HAP-1 (cell line): ENCODE measurements at places on chromosomes 2 and 18.

- DNase-seq = no peak
Observed at GRCh38 chr2:216073773-216074172, 7.8 kb downstream of the PECR start.

DNA sequence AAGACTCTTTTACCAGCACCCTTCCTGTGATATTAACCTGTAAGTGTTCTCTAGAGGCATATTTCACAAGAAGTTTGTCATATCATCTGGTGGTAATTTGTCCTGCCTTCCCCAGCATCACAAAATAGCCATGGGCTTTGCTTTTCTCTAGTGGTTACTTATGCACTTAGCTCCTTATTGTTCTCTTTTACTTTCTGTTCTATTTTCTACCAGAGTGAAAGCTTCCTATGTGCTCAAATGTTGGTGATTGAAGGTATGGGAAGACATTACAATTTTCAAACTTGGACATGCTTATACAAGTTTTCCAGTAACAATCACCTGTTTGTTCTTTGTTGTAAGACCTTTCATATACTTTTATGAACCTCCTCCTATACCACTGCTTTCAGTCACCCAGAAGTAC lies 87.0 kb upstream of the KCNH7 start:
- DNase-seq = no peak

GRCh38 chr18:53056064-53056463 lies 716.1 kb downstream of the DCC start:
- DNase-seq = no peak

- DNase-seq = no peak
Observed at GRCh38 chr2:21694079-21694878, 570.5 kb downstream of the TDRD15 start.

DNA sequence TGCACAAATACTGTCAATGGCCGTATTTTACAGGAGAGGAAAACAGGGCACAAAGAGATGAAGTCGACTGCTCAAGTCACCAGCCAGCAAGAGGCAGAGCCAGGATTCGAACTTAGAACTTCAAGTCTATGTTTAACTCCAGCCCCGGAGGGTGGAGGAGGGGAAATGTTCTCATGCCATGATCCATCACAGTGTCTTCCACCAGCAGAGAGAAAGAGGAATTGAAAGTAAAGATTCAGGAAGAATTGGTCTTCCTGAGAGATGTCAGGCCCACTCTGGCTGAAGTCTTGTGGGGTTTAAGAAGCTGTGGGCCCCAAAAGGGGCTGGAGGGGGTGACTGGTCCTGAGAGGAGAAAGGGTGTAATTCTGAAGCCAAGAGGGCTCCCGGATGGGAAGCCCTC lies 260.0 kb downstream of the TNS1 start:
- no peak for DNase-seq

GRCh38 chr2:162074632-162074895 lies 549 bp upstream of the DPP4 start:
- DNase-seq = no peak

GRCh38 chr2:218329826-218330593 lies 26.6 kb upstream of the CATIP start:
- DNase-seq = no peak

DNA sequence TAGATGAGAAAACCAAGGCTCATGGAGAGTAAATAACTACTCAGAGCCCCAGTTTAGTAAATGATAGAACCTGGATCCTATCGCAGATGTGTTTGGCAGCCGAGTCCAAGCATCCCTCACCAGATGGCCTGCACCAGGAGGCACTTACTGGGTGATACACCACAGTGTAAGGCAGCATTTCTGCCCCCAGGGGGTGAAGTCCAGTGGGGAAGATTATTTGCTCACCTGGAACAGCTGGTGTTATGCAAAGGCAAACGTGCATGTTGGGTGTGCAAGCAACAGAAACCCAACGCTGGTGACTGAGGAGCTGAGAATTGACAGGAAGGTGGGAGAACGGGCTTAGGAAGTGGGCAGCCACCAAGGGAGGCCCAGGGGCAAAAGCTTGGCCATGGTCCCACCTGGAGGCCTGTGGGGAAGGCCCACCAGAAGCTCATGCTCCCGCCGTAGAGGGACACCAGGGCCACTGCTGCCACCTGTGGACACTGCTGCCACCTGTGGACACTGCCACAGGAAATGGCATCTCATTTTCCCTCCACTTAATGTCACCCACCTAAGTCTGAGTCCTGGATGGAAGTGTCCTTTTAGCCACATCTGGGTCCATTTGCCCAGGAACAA lies 100.6 kb downstream of the TFCP2L1 start:
- no peak for DNase-seq

GRCh38 chr18:72128649-72129048 lies 415.5 kb downstream of the CBLN2 start:
- no peak for DNase-seq

DNA sequence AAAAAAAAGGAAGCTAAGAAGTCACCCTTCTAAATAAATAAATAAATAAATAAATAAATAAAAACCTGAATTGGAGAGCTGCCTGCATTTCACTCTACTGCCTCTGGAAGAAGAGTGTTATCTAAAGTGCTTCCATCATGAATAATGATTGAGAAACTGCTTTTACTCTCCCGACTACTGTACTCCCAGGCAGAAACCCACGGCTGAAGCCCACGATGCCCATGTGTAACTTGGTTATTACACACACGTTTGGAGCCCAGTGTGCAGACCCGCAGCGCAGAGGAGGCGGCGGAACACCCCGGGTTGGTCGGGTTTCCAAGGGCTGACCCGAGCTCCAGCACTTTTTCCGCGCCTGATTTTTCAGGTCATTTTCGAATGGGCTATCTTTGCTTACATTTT lies 697 bp upstream of the SPATS2L start:
- peak; percentile 14 for DNase-seq

DNA sequence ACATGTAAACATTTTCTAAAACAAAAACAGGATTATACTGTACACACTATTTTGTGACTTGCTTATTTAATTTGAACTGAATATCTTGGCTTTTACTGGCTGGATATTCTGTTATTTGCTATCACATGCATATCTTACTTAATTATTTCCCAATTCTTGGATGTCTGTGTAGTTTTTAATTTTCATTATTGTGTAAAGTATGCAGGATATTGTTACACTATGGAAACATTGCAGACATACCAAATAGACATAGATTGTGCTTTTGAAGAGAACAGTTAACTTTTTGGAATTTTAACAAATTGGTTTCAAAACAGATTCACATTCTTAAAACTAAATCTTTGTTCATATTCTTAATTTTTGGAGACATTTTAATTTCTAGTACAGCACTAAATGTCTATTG lies 2.1 kb downstream of the PHOSPHO2 start:
- no peak for DNase-seq

GRCh38 chr2:11798701-11799435 lies 52.4 kb downstream of the LPIN1 start:
- DNase-seq = no peak

DNA sequence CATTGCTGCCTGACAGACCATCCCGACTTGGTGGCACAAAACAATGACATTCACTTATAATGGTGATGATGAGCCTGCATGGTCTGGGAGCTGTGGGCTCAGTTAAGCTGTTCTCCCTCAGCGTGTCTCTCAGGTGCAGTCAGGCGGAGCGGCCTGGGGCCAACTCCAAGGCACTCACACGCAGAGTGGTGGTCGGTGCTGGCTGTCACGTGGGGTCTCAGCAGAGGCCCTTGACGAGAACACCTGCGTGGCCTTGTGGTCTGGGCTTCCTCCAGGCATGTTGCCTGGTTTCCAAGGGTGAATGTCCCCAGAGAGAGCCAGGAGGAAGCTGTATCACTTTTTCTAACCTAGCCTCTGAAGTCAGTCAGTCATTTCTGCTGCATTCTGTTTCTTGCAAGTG lies 29.8 kb downstream of the ARMC9 start:
- DNase-seq = no peak

- no peak for DNase-seq
Observed at GRCh38 chr2:44786045-44786816, 155.3 kb upstream of the SIX3 start.

- DNase-seq = peak; percentile 5
Observed at GRCh38 chr2:232336981-232337720, 41.4 kb upstream of the ALPP start.

DNA sequence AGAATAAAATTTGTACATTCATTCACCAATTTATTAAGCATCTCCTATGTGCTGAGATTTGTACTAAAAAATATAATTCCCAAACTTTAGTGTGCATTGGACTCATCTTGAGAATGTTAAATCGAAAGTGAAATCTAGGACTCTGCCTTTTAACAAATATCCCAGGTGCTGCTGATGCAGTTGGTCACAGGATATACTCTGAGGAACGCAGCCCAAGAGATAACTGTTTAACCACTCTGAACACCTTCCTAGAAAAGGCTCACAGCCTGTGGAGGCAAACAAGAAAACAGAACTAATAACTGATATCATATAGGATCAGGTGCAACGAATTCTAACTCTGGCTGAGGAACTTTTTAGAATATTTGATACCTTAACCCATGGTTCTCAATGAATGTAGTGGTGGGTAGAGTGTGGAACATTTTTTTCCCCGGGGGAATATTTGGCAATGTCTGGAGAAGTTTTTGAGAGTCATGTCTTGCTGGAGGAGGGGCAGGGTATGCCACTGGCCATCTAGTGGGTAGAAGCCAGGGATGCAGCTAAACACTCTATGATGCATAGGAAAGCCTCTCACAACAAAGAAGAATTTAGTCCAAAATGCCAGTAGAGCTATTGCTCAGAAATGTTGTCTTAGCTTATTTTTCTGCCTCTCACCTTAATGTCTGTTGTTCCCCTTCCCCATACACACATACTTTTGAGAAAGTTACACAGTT lies 96.5 kb downstream of the EHBP1 start:
- no peak for DNase-seq

DNA sequence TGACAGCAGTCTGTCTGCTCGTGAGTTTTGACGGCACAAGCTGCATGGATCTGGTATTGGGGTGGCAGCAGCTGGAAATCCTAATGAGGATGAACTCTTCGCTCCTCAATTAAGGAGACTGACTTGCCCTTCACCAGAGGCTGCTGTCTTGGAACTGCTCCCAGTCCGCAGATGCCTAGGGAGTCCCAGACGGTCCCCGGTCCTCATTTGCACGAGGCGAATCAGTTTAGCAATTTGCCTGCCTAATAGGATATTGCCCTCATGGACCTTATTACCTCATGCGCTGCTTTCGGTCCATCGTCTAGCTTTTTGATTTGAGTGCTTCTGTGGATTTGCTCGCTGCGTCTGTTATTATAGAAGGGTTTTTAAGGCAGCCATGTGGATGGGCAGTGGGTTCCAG lies 40.6 kb downstream of the ASAP2 start:
- DNase-seq = no peak

DNA sequence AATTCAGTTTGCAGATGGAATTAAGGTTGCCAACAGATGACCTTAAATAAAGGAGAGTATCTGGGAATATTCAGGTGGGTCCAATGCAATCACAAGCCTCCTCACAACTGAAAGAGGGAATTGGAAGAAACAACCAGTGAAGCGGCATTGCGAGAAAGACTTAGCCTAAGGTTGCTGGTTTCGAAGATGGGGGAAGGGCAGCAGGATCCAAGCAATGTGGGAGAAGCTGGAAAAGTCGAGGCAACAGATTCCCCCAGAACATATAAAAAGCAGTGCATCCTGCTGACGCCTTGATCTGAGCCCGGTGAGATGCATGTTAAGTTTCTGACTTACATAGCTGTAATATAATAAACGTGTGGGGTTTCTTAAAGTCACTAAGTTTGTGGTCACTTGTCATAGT lies 162.5 kb downstream of the NDUFA10 start:
- no peak for DNase-seq

DNA sequence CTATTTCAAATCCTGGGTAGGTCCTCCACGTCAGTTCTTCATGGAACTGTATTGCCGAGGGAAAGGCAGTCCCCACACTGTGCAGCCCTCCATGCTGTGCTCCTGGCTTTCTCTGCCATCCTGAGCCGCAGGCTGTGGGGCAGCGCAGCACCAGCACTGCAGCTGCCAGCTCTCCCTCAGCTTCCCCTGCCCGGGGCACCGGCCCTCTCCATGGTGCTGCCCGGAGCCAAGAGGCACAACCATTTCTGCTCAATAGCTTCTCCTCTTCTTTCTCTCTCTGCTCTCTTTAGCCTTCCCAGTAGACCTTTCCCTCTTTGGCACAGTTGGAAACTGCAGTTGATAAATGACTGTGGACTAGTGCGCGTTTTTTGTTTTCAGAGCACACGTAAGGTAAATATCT lies 12.1 kb downstream of the ANKRD23 start:
- DNase-seq = no peak

DNA sequence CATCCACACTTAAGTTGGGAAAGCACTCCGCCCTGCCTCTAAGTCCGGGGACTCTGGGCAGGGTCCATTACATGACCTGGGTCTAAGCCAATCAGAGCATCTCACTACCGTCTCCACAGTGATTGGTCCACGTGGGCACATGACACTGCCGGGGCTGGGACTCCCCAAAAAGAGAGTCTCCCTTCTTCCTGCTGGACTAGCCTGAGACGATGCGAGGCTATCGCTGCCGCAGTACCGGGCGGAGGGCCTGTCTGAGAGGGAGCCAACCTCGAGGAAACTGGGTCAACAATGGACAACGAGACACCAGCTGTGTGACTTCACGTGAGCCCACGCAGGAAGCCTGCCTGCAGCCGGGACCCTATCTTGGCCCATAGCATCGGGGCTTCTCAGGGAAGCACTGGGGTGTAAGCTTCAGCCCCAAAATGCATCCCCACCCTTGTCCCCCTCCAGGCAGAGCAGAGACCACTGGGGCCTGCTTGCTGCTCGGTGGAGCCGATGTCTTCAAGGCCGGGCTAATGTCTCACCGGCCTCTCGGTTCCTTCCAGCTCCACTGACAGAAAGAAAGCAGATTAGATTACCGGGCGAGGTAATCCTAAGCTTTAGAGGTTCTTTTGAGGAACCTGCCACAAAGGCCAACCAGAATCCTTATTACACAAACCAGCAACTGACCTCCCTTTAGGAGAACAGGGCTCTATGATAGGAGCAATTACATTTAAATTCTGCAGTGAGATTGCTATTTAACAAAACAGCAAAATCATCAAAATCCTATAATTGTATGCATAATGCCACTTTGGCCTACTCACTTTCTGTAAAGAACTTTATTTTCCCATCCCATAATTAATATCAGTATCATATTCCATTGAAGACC lies 21.3 kb upstream of the COPS8 start:
- DNase-seq = no peak

DNA sequence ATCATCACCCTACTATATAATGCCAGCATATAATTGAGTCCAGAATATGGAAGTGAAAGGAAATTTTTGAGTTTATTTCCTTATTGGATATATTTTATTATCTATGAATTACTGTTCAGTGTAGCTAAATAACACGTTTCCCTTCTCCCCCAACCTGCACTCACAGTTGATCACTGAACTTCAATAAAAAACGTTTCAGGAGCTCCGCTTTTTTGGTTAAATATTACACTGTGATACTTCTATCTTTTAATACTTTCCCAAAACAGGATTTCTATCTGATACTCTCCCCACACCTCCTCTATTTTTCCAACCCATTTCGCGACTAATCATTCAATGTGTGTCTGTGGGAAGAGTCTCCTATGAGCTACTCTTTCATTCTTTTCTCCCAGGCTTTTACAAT lies 7.2 kb downstream of the VSNL1 start:
- DNase-seq = no peak

GRCh38 chr18:7590826-7591560 lies 23.9 kb downstream of the PTPRM start:
- DNase-seq = no peak
